ENCODE measurements at places on chromosomes 13 and 19. TPM values are rescaled to one million over a fixed set of nuclear protein-coding genes. Genes with fewer than 3 reads are reported as not detected.
A peak's percentile ranks its signal among the peaks of the same experiment; 100 is the strongest.

- H3K27ac ChIP-seq: no peak within 1 kb of the TSS
- peaks cover 51% of the 10 kb centered on the region for H3K27me3 ChIP-seq
- no peaks in the 10 kb centered on the region for H3K36me3 ChIP-seq
- DNase-seq: no peak
- H3K4me1 ChIP-seq: peaks cover 19% of the 10 kb centered on the region
Observed at GRCh38 chr19:40466985-40467734, at the start of gene SPTBN4. Gene SPTBN4, plus strand, starts transcription at chr19:40467001. Its CDS starts 5,621 bp downstream, at chr19:40472622.

- no peaks in the 10 kb centered on the region for H3K27me3 ChIP-seq
- no peak for DNase-seq
- H3K4me3 ChIP-seq: no peak overlapping the region
- H3K36me3 ChIP-seq: no peaks in the 10 kb centered on the region
Observed at GRCh38 chr19:791007-791566, 6.2 kb upstream of the PTBP1 start.

The C1QTNF9 gene
- total RNA-seq: not detected

The RANBP3 gene
- total RNA-seq: 121 TPM

GRCh38 chr13:39311619-39312018 lies 273.4 kb downstream of the NHLRC3 start:
- H3K27ac ChIP-seq: no peak overlapping the region
- H3K27me3 ChIP-seq: no peaks in the 10 kb centered on the region
- no peaks in the 10 kb centered on the region for H3K4me1 ChIP-seq
- no peak overlapping the region for H3K4me3 ChIP-seq
- no peak for DNase-seq
- H3K36me3 ChIP-seq: no peaks in the 10 kb centered on the region

- H3K36me3 ChIP-seq: no peaks in the 10 kb centered on the region
- DNase-seq: peak; percentile 28
- H3K27me3 ChIP-seq: peaks cover 24% of the 10 kb centered on the region
- peaks cover 9% of the 10 kb centered on the region for H3K4me1 ChIP-seq
Observed at GRCh38 chr13:112616586-112617362, 28.8 kb upstream of the TUBGCP3 start.
